ENCODE measurements at places on chromosomes 5 and 9.

DNA sequence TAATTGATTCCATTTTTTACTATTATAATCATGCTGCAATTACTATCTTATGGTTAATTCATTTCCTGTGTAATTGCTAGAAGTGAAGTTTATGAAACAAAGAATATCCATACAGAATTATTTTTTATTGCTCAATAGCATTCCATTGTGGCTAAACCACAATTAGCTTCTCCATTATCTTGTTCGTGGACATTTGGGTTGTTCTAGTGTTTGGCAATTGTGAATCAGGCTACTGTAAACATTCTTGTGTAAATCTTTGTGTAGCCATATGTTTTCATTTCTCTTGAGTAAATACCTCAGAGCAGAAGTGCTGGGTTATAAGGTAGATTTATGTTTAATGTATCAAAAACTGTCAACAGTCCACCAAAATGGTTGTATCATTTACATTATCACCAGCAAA is 341.1 kb downstream of the MAT2B start:
- DNase-seq = no peak

DNA sequence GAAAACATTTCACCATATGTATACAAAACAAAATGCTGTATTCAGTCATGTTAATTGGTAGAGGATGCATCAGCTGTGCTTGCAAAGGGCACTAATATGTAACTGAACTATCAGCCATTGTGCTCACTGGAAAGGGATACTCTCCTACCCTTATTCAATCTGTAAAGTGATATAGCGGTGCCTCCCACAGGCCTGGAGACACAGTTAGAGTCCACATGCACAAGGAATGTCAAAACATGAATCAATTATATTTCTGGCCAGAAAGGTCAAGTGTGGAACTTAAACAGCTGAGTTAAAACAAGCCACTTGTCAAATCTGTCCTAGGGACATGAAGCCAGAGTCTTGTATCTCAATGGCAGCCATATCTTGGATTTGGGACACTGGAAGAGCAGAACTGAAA is 71.2 kb upstream of the IZUMO3 start:
- no peak for DNase-seq

DNA sequence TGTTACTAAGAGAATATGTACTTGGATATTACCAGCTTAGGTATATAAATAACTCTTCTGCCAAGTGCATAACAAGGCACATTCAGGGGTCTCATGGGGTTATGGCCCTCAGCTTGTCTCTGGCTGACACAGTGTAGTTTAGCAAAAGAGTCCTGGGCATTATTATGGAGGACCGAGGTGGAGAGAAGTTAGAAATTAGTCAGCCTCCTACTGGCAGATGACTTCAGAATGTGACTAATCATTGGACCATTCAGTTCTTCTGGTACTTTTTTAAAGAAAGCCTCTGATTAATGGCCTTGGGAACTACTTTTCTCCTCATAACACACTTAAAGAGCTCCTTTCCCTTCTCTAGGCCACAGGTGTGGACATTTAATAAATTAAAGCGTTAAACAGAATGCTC is 178.9 kb downstream of the SH3GL2 start:
- DNase-seq = no peak

- DNase-seq = no peak
These were observed 48.2 kb upstream of the TLR4 start for GRCh38 chr9:117656002-117656401.

GRCh38 chr5:35320029-35320428 is 89.7 kb upstream of the PRLR start:
- DNase-seq = no peak

DNA sequence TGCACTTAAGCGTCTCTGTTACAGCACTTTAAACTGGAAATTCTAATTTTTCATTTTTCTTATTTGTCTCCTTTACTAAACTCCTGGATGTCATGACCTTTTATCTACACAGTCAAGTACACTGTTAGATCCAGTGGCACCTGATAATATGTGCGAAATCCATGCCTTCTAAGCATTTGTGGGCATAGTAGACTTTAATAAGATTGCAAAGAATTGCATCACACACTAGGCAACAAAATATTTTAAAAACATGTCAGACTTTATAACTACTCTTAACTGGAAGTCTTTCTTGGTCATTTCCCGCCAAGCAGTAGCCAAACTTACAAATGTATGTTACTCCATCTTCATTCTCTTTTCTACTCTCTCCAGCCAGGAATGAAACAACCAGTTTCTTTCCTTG is 5.0 kb upstream of the SPINK1 start:
- DNase-seq = no peak

DNA sequence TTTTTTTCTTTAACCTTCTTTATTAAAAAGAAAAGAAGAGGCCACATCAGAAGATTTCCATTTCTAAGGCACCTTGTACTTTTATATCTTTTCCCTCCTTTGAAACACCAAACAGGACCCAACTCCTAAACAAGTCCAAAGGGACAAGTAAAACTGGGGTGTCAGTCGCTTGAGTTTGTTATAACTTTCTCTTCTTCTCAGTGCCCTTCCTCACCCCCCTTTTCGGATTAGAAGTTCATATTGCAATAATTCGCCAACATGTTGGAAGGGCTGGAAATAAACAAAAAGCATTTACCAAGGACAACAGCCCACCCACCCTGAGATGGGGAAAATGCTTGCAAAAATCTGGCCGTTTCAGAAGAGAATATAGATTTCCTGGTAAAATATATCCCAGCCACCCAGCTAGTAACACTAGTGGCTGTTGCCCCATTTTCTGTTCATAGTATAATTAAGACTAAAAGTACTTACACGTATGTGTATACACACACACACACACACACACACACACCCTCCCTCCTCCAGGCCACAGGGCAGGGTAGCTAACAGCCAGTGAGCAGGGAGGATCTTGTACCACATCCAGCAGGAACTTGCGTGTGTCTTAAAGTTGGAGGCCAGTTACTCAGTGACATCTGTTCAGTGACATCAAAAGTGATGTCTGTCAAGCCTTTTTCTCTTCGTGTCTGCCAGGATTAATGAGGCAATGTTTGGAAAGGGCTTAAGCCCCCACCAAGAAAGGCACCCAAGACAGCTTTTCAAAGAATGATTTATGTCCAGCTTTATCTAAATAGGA is 149.1 kb upstream of the KLF4 start:
- DNase-seq = no peak

GRCh38 chr5:175853573-175854230 is 17.7 kb upstream of the CPLX2 start:
- no peak for DNase-seq

DNA sequence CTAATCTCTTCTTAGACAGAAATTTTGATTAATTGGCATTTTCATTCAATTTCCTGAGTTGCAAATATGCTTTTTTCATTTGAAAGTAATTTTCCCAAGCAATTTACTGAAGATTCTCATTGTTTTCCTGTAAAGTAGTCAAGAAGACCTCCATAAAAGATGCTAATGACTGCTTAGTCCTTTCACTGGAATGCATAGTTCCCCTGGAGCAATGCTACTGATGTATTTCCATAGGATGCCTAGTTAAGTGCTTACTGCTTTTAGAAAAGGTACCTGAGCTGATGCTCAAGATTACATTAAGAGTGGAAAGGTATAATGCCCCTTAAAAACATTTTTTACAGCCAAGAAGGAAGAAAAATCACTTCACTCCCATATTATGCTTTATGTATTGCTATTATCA is 109.2 kb upstream of the EMB start:
- DNase-seq = no peak

- DNase-seq = no peak
These were observed 2223.1 kb upstream of the C9orf72 start for GRCh38 chr9:29796291-29796952.

DNA sequence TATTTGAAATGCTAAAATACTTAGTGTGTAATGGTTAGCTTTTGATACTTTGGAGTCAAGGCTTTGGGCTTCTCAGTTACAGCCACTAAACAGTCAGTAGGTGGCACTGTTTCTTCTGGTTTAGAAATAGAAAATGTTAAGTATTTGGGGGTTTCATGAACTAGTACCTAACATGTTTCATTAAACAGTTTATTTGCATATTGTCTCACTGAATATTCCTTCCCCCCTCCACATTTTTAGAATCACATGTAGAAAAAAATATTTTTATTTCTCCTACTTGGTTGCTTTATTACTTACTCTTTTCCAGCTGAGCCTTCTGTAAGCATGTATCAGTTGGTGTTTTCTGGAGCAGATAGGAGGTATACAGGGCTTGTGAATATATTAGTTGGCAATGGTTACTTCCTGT is 48.0 kb downstream of the IPO11 start:
- DNase-seq = no peak

DNA sequence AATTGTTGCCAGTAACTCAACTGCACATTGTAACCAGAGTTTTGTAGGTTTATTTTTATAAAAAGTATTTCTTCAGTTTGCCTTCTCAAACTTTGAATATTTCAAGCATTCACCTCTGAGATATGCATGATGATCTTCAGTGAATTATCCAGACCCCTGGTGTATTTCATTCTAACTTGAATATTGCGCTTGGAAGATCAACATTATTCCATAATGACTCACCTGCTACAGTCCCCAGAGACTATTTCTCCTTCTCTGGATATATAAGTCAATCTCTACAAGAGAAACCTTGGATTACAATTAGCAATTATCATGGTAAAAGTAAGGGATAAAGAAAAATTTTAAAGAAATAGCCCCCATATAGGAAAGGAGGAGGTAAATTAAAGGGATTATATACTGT is 1041.0 kb downstream of the TLE1 start:
- DNase-seq = no peak

DNA sequence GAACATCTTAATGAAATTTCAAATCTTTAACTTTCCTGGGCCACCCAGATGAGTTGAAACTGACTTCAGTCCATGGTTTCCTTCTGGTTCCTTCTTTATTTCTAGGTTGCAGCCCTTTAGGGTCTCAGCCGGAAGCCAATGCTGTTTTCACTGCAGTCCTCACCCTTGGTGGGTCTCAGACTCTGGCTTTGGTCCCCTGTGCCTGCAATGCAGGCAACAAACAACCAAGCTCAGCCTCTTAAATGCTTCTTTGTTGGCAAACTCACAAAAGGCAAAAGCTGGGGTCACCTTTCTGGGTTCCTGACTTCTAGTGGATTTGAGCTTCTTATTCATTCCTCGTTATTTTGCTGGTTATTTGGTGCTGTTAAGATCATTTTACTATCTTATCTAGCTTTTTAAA is 19.3 kb upstream of the APC start:
- no peak for DNase-seq

- DNase-seq = no peak
These were observed 107.0 kb downstream of the CDH6 start for GRCh38 chr5:31300501-31300900.

DNA sequence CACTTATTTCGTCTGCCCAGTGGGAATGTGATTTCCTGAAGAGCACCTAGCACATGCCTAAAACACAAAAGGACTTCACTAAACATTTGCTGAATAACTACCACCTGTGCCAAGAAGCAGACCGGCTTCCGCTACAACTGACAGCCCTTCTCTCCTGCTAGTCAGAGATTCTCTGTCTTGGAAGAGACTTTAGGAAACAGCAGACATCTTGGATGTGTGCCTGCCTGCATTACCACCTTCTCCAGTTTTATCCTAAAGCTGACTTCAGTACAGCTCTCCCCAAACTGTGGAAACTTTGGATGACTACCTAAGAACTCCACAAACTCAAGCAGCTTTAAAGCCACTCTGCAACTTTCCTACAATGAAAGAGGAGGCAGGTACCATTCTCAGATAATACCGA is 116.5 kb upstream of the MAN2A1 start:
- DNase-seq = no peak

- DNase-seq = no peak
These were observed 4.4 kb upstream of the TENT4A start for GRCh38 chr5:6708814-6709213.

- DNase-seq = no peak
These were observed 16.1 kb downstream of the FBP2 start for GRCh38 chr9:94577571-94577970.

DNA sequence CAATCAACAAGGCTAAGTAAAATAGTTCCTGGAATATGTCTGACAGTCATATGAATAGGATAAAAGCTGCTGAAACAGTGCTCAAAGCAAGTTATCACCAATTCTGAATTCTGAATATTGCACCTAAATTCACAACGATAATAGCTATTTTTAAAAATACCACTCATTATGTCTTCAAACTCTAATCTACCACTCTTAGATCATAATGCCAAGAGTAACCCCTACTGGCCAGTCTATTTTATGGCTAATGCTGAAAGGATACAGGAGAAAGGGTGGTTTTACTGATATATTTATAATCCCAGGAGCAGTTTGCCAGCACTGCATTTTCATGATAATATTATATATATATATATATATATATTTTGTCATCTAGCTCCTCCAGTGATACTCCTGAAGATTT is 232.8 kb downstream of the PDE4D start:
- DNase-seq = no peak

GRCh38 chr5:23994581-23995370 is 487.4 kb downstream of the PRDM9 start:
- DNase-seq = no peak

DNA sequence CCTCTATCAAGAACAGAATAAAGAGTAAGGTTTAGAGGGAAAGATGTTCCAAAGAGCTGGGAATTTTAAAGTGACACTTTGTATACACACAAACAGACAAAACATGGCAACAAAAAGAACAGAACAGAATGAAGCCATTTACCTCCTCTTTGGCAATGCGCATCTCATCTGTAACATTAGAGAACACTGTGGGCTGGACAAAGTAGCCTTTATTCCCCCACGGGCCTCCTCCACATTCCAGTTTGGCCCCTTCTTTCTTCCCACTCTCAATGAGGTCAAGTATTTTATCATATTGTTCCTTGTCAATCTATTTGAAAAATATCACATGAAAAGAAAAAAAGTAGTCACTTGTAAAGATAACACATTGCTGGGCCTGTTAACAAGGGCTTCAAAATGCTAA is 41.0 kb downstream of the ALDH1A1 start:
- DNase-seq = no peak

DNA sequence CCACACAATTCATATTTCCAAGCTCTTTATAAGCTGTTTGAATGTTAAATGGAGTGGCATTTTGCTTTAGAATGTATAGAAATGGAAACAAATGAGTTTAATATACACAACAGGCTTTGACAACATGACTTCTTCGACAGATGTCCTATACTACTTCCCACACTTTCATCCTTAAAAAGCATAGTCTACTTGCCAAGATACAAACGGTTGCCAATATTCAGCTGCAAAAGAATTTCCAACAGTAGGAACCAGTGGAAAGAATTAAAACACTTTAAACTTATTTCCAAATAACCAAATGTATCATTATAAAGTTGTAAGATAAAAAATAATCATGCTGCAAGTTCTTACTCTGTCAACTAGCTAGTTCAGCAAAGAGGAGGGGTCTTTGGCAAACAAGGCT is 456.4 kb downstream of the PDE4D start:
- DNase-seq = no peak

- no peak for DNase-seq
These were observed at the start of gene C7 for GRCh38 chr5:40909264-40909663. Gene C7 (plus strand): TSS chr5:40909497. CDS start chr5:40909611, 114 bp downstream.

- no peak for DNase-seq
These were observed at the start of gene IL6ST for GRCh38 chr5:55994495-55994997. Gene IL6ST (minus strand): TSS chr5:55994963. CDS start chr5:55976278, 18,685 bp downstream.

DNA sequence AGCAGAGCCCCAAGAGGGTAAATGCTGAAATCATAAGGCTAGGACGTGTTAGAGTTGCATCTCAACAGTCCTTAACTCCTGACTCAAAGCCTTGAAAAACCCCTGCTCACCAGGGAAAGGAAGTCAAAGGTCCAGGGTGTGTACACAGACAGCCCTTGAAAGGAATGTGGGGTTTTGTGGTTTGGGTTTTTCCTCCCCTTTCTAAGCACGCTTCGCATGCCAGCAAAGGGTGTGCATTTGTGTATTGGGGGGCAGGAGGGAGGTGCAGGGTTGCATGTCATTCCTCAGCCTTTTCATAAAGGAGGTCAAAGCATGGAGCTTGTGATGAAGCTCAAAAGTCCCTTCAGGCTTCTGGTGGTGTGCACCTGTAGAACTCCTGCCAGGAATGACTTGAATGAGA is 17.3 kb upstream of the XPA start:
- no peak for DNase-seq

All from mesothelial cell of epicardium (in vitro differentiated cells).